ENCODE measurements at places on chromosomes 7 and 10.

- no peaks in the 10 kb centered on the region for H3K36me3 ChIP-seq
- H3K4me1 ChIP-seq: no peaks in the 10 kb centered on the region
- no peak overlapping the region for H3K27ac ChIP-seq
- no peak overlapping the region for H3K4me3 ChIP-seq
- peak; percentile 23 for DNase-seq
These were observed 296.8 kb upstream of the CACNA2D1 start for GRCh38 chr7:82740246-82740848.

DNA sequence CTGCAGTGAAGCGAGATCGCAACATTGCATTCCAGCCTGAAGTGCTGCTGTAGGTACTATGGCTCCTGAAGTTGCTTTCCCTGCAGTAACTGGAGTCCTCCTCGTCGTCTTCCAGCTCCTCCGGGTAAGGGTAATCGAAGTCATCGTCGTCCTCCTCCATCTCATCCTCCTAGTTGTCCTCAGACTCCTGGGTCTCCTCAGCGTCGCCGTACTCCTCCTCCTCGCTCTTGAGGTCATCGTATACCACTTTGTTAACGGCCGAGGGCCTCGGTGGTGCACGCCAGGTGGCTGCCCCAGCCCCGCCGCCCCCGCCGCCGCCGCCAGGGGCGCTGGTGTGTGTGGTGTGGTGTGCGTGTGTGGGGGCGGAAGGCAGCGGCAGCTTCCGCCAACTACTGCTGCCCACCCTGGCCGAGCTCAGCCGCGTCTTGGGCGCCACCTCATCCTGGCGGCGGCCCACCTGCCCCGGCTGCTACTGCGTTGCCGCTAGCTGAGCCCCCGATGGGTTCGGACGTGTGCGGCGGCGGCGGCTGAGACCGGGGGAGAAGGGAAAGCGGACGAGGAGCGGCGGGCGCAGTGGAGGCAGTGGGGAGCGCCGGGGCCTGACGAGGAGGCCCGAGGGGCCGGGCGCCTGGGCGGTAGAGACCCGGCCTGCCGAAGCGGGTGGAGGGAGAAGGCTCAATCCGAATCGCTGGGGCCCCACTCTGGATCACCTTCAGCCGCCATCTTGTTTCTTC lies 11.8 kb upstream of the ACBD5 start:
- H3K4me3 ChIP-seq: peak overlapping the region; percentile 34
- no peaks in the 10 kb centered on the region for H3K27me3 ChIP-seq
- no peaks in the 10 kb centered on the region for H3K36me3 ChIP-seq
- H3K4me1 ChIP-seq: no peaks in the 10 kb centered on the region

DNA sequence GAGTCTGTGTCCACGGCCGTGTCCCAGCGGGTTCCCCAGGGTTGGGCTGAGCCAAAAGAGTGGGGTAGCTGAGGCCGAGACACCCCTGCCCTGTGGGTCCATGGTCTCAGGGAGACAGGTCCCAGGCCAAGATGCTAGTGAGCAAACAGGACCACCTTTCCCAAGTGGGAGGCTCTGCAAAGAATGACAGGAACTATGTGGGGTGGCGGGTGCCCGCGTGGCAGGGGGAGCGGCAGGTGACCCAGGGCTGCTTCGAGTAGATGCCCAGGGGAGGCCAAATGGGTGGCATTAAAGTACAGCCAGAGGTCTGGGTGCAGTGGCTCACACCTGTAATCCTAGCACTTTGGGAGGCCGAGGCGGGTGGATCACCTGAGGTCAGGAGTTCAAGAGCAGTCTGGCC lies 18.2 kb downstream of the TTYH3 start:
- no peak overlapping the region for H3K27ac ChIP-seq
- no peaks in the 10 kb centered on the region for H3K36me3 ChIP-seq
- H3K4me1 ChIP-seq: no peaks in the 10 kb centered on the region
- DNase-seq: no peak

DNA sequence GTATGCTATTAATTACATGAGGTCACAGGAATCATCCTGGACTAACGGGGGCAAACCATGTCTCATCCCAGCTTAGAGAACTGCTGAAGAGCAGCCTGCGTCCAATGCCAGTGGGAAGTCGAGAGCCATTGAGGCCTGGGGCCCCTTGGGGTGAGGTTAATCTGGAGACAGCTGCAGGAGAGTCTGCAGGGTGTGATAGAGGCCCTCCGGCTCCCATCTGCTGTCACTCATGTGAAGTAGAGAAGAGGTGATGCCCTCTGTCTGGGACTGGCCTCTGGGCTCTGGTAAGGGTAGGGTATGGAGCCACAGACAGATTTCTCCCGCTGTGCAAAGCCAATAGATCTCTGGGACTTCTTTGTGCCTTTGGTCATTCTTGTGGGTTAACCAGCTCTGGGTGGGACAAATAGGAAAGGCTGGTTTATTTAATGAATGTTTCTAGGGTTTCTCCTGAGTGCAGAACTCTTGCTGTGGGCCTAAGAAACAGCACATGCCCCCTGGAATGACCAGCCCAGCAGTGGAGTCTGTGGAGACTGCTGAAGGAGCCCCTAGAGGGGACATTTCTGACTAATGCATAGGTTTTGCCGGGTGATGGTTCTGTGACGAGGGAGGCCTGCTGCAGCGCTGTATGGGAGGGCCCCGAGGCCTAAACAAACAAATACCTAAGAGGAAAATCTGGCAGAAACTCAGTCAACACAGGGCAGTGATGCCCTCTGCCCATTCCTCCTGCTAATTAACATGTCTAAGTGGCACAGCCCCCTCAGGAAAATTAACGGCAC lies 34.5 kb downstream of the CRHR2 start:
- H3K27ac ChIP-seq: no peak overlapping the region
- DNase-seq: peak; percentile 9
- no peaks in the 10 kb centered on the region for H3K27me3 ChIP-seq
- no peaks in the 10 kb centered on the region for H3K4me1 ChIP-seq
- no peaks in the 10 kb centered on the region for H3K36me3 ChIP-seq

- H3K36me3 ChIP-seq: no peaks in the 10 kb centered on the region
- H3K27ac ChIP-seq: no peak overlapping the region
- H3K4me3 ChIP-seq: no peak overlapping the region
- no peaks in the 10 kb centered on the region for H3K4me1 ChIP-seq
- H3K27me3 ChIP-seq: no peaks in the 10 kb centered on the region
These were observed 272.5 kb upstream of the SEMA3E start for GRCh38 chr7:83921271-83921940.

GRCh38 chr10:63083904-63084689 lies 49.0 kb upstream of the NRBF2 start:
- H3K4me1 ChIP-seq: no peaks in the 10 kb centered on the region
- no peaks in the 10 kb centered on the region for H3K27me3 ChIP-seq
- H3K4me3 ChIP-seq: no peak overlapping the region
- no peaks in the 10 kb centered on the region for H3K36me3 ChIP-seq
- no peak overlapping the region for H3K27ac ChIP-seq
- DNase-seq: peak; percentile 38

- H3K4me1 ChIP-seq: no peaks in the 10 kb centered on the region
- H3K27me3 ChIP-seq: no peaks in the 10 kb centered on the region
- no peak overlapping the region for H3K4me3 ChIP-seq
- no peaks in the 10 kb centered on the region for H3K36me3 ChIP-seq
- no peak overlapping the region for H3K27ac ChIP-seq
- no peak for DNase-seq
These were observed 145.8 kb downstream of the FRMD4A start for GRCh38 chr10:14184841-14185315.

- H3K27me3 ChIP-seq: no peaks in the 10 kb centered on the region
- H3K4me3 ChIP-seq: no peak overlapping the region
- H3K4me1 ChIP-seq: peaks cover 17% of the 10 kb centered on the region
These were observed 127.1 kb upstream of the SVIL start for GRCh38 chr10:29761916-29762315.

DNA sequence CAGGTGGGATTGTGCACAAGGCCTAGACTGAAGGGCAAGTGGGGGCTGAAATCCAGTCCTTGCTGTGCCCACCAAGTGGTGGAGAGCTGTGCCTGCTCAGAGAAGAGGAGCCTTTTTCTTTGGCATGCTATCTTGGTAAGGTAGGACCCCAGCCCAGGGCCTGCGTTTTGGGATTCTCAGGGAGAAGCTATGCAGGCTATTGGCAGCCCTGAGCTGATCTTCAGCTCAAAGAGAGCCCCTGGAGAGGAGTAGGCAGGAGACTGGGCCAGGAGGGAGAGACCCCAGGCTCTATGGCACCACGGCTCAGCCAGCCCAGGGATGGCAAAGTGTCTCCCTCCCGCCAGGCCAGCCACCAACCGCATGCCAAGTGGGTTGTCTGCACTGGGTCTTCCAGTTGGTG lies 119.2 kb upstream of the PCBD1 start:
- H3K27me3 ChIP-seq: no peaks in the 10 kb centered on the region
- no peaks in the 10 kb centered on the region for H3K4me1 ChIP-seq

GRCh38 chr10:46106410-46107255 lies 60.6 kb upstream of the MSMB start:
- no peaks in the 10 kb centered on the region for H3K36me3 ChIP-seq
- DNase-seq: peak; percentile 86
- no peak overlapping the region for H3K27ac ChIP-seq
- peak overlapping the region; percentile 66 for H3K4me3 ChIP-seq
- peaks cover 6% of the 10 kb centered on the region for H3K4me1 ChIP-seq

GRCh38 chr10:11153245-11153644 lies 135.6 kb downstream of the CELF2 start:
- H3K27me3 ChIP-seq: no peaks in the 10 kb centered on the region
- H3K36me3 ChIP-seq: no peaks in the 10 kb centered on the region
- H3K27ac ChIP-seq: no peak overlapping the region
- H3K4me1 ChIP-seq: no peaks in the 10 kb centered on the region

DNA sequence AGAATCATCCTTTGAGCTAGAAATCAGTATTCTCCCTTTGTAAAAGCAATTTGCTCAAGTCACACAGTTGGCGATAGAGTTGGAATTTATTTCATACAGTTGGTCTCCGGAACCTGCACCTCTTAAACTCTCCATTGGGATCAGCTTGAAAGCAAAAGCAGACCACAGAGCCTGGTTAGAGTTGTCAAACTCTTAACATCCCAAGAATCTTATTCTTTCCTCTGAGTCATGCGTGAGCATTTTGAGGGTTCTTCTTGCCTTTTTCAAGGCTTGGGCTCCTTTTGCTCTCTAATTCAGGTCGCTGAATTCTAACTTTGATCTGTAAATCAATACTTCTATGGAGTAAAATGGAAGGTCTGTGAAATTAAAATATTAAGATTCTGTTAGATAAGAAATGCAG lies 19.6 kb upstream of the SCIN start:
- H3K27ac ChIP-seq: no peak overlapping the region
- no peaks in the 10 kb centered on the region for H3K27me3 ChIP-seq
- no peak overlapping the region for H3K4me3 ChIP-seq
- no peak for DNase-seq
- no peaks in the 10 kb centered on the region for H3K4me1 ChIP-seq

GRCh38 chr10:44463511-44464121 lies 78.7 kb upstream of the CXCL12 start:
- H3K36me3 ChIP-seq: no peaks in the 10 kb centered on the region
- no peaks in the 10 kb centered on the region for H3K4me1 ChIP-seq
- no peak for DNase-seq
- H3K27me3 ChIP-seq: no peaks in the 10 kb centered on the region

GRCh38 chr10:100723180-100723579 lies 22.2 kb upstream of the PAX2 start:
- no peaks in the 10 kb centered on the region for H3K36me3 ChIP-seq
- DNase-seq: no peak
- no peak overlapping the region for H3K4me3 ChIP-seq
- H3K27me3 ChIP-seq: peaks cover 6% of the 10 kb centered on the region

DNA sequence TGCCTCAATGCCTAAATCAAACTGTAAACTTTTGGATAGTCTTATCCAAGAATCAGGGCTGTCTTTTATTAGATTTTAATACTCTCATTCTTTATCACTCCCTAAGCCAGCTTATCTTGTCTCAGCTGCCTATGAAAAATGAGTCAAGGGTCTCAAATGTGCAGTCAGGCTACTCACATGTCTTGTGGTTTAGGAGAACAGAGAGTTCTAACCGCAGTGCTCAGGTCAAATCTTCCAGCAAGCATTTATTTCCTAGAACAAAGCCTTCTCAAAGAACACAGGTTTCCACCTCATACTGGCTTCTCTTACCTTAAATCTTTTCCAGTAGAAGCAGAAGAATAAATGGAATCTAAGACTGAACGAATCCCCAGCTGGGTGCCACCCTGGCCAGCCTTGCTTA lies 23.5 kb downstream of the HTR5A start:
- no peak for DNase-seq
- H3K27me3 ChIP-seq: no peaks in the 10 kb centered on the region
- H3K4me3 ChIP-seq: no peak overlapping the region
- H3K36me3 ChIP-seq: no peaks in the 10 kb centered on the region
- no peaks in the 10 kb centered on the region for H3K4me1 ChIP-seq

DNA sequence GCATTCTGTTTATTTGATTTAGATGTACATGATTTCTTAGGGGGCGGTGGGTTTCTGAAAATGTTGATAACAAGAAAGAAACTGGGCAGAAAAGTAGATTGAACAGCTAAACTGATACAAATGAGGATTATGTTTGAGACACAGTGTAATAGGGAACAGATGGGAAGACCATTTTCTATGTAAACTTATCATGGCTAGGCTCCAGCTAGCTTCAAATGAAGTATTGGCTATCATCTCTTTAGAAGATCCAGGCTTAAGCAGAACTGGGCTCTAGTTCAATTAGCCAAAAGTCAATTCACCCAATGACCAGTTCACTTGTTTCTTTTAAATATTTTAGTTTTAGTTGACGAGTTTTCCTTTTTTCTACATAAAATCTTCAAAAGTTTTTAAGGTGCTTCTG lies 639.5 kb downstream of the ANKRD7 start:
- no peak for DNase-seq
- H3K27me3 ChIP-seq: no peaks in the 10 kb centered on the region
- no peaks in the 10 kb centered on the region for H3K4me1 ChIP-seq
- no peak overlapping the region for H3K4me3 ChIP-seq

GRCh38 chr7:146557971-146558469 lies 441.4 kb downstream of the CNTNAP2 start:
- H3K27ac ChIP-seq: no peak overlapping the region
- no peak for DNase-seq
- H3K4me3 ChIP-seq: no peak overlapping the region
- H3K4me1 ChIP-seq: no peaks in the 10 kb centered on the region

GRCh38 chr7:47659664-47660462 lies 78.0 kb upstream of the TNS3 start:
- DNase-seq: no peak
- no peaks in the 10 kb centered on the region for H3K36me3 ChIP-seq
- no peak overlapping the region for H3K4me3 ChIP-seq
- no peak overlapping the region for H3K27ac ChIP-seq

DNA sequence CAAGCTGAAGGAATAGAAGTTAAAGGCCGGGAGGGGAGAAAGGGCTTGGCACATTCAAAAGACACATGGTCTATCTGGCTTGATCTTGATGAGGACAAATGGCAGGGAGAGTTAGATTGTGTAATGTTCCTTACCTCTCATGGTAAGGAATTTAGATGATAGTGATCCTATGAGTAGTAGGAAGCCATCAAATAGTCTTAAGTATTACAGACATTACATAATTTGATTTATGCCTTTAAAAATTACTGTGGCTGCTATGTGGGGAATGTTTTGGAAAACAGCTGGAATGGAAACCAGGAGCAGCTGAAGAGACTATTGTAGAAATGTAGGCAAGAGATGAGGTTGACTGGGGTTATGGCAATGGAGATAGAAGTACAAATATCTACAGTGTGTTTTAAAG lies 351.3 kb upstream of the BMPER start:
- no peaks in the 10 kb centered on the region for H3K36me3 ChIP-seq
- DNase-seq: no peak
- H3K4me1 ChIP-seq: no peaks in the 10 kb centered on the region
- no peak overlapping the region for H3K27ac ChIP-seq
- H3K4me3 ChIP-seq: no peak overlapping the region
- no peaks in the 10 kb centered on the region for H3K27me3 ChIP-seq

GRCh38 chr10:78472551-78472890 lies 438.9 kb downstream of the RPS24 start:
- H3K4me3 ChIP-seq: no peak overlapping the region
- DNase-seq: no peak
- H3K27ac ChIP-seq: no peak overlapping the region
- no peaks in the 10 kb centered on the region for H3K27me3 ChIP-seq

All from pancreas (tissue), 10 donors.